Activated CD8-positive, alpha-beta memory T cell treated with anti-CD3 and anti-CD28 coated beads, Interleukin-2, amount 50 U/mL, for 4 hours (primary cell): ENCODE measurements at places on chromosomes 7 and 10.

DNA sequence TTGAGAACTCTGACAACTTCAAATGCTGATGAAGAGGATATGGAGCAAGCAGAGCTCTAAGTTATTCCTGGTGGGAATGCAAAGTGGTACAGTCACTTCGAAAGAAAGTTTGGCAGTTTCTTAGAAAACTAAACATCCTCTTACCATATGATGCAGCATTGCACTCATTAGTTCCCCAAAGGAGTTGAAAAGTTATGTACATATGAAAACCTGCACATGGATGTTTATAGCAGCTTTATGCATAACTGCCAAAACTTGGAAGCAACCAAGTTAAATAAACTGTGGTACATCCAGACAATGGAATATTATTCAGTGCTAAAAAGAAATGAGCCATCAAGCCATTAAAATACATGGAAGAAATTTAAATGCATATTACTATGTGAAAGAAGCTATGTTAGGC, 779.3 kb upstream of the COBL start:
- no peak for DNase-seq

DNA sequence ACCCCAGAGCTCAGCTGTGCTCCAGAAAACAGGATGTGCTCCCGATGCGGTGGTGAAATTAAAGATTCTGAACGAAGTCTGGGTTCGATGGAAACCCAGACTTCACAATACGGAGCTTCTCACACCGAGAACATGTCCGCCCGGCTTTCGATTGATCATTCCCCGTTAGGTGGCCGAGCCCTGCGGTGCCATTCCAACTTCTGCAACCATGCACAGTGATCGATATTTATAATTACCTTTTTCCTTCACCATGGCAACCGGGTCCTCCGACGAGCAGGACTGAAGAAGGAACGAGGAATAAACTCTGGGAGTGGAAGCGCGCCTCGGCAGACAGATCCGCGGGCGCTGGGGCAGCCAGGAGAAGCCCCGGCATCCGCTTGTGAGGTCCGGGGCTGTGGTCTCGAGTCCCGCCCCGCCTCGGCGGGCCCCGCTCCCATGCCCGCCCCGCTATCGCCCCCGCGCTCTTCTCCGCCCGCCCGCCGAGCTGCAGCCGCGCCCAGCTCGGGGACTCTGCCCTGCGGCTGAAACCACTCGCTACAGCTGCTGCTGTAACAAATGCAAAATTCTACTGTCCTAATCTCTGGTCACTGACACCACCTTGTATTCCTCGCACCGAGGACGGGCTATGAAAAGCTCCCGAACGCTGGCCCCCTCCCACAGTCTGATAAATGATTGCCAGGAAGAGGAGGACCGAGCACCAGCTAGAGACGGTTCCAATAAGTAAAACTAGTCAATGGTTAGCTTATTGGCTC, 26.2 kb downstream of the ABLIM1 start:
- DNase-seq: peak; percentile 36

DNA sequence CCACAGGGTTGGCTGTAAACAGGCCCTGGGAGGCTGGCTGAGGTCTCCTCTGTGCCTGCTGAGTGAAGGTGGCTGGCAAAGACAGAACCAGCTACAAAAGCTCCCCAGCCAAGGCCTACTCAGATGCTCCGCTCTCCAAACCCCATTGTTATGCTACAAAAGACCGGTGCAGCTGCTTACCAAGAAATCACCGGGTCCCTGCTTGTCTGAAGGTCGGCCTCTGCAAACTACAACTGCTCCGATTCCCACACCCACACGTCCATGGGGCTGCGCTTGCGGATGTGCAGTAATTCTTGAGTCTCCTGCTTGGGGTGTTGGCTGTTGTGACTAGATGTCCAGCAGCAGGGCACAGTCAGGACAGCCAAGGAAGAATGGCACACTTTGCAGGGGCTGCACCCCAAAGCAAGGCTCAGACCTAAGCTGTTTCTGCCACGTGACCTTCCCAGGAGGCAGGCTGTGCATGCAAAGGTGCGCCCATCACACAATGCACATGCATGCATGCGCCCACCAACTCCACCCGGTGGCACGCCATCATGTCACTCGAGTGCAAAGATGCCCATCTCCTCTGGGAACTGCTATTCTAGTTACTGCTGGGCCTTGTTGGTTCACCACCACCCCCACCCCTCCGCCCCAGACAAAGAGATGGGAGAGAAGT, 97.8 kb downstream of the OAT start:
- no peak for DNase-seq

GRCh38 chr7:117053432-117053831, 100.1 kb downstream of the ST7 start:
- DNase-seq: no peak

DNA sequence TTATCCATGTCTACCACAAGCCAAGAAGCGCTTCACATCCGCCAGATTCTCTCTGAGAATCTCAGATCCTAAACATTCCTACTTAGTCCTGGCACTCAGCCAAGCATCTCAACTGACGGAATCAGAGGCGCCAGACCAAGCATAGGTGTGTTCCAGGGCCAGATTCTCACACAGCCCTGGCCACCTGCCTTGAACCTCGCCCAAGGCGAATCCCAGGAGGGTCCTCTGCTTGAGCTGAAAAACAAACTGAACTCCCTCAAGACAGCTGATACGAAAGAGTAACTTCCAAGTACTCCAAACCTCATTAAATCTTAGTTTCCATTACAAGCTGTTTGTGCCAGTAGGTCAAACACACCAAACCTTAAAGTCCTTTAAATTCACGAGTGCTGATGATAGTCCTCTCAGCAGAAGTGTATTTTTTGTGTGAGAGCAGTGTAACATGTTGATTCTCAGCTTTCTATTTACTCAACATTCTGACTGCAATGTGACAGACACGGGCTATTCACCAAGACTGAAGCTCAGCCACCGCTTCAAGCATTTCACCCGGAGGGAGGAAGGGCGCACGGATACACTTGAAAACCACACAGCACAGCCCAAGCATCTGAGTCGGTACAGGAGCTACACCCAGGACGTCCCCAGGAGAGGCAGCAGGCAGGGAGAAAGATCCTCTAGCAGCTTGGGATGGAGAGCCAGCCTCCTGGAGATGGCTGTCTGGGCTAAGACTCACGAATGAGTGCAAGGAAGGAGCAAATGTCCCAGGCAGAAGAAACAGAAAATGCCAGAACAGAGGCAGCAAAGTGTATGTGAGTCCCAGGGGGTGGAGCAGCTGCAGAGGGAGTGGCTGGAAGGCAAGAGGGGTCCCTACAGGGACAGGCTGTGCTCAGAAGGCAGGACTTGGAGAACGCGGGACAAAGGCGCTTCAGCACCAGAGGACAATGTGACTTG, 6.0 kb downstream of the PARD3 start:
- DNase-seq: no peak

DNA sequence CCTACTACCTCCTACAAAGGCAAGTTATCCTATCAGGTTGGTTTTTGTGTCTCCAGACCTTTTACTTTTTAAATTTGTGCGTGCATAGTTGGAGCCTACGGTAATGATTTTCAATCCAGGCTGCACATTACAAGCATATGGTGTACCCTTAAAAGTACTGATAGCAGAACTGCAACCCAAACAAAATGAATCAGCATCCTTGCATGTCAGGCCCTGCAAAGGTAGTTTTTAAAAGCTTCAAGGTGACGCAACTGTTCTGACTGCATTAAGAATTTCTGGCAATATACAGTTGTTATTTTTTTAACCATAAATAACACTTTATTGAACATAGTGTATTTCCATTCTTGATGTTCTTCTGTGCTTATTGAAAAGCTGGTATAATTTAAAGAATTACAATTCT, 28.9 kb downstream of the GNAT3 start:
- no peak for DNase-seq

- no peak for DNase-seq
These were observed 626 bp upstream of the BMS1 start for GRCh38 chr10:42781893-42782445.

DNA sequence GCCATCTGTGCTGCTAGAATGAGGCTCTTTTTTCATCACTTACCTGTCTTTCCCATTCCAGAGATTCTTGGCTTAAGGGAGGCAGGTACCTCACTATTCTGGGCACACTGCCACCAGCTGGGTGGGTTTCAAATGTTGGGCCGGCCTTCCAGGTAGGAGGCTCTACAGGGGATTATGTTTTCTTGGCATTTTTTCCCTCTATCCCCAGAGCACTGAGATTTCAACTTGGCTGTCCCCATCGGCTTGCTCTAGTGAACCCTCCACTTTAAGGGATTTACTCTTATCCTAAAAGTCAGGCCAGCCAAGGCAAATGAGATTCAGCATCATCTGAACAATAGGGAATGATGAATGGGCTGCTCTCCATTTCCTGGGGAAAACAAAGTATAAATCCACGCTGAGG, 710.1 kb upstream of the CELF2 start:
- no peak for DNase-seq

- DNase-seq: no peak
These were observed 130.4 kb downstream of the AASS start for GRCh38 chr7:122013630-122014029.

DNA sequence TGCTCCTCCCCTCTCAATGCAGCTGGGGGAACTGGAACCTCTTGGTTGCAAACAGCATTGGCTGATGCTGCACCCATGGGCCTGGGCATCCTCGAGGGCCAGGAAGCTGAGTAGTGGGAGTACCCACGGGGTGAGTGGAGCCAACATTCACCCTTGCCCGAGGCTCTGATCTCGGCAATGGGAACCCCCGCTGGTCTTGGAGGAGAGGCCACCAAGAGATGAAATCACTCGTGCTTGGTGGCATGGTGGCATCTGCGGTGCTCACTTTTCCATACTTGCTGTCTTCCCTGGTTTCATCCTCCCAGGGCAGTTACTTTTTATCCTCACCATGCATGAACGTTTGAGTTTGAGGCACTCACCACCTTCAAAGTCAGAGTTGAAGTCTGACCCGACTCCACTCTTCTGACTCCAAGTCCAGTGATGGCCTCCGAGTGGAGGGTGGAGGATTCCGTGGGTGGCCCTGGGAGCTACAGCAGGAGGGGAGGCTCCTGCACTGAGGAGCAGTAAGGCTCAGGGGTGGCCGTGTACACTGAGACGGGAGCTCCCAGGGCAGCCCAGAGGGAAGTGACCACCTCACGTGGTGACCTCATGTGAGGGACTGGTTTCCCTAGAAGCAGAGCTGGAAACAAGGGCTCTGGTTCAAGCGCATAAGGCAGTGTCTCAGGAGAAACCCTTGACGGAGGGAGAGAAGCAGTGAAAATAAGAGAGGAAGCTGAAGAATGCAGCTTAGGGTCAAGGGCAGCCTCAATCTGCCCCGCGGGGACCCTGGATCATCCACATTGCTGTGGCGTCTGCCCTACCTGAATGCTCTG, 349.1 kb downstream of the TCERG1L start:
- DNase-seq: no peak

GRCh38 chr7:35695473-35695850, 527 bp upstream of the HERPUD2 start:
- DNase-seq: peak; percentile 33

- DNase-seq: no peak
These were observed 3.0 kb upstream of the PLAU start for GRCh38 chr10:73907841-73908517.

DNA sequence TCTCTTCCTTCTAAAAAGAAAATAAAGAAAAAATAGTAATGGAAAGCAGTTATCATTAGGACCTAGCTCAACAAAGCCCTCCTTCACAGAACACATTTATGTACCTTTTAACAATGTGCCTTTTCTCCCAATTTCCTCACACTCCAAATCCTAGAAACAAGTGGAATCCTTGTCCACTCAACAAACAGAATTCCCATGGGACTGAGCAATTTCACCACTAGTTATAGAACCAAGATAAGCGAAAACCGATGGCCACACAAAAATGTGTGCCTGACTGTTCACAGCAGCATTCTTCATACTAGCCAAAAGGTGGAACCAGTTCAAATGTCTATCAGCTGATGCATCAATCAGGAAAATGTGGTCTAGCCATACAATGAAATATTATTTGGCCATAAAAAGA, 17.3 kb downstream of the DCLRE1C start:
- no peak for DNase-seq

DNA sequence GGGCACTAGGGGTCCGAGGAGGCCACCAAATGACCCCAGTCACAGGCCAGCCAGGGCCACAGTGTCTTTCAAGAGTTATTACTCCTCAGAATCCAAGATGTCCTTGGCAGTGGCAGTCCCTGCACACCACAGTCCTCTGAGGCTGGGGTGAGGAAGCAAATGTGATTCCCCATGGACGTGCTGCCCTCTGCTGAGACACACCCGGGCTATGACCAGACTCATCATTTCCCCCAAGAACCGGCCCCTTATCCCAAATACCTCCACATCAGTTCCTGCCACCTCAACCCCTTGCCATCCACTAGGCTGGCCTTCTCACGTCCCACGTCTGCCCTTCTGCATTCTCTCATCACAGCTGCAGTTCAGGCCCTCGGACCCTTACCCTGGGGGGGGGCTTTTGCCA, 5.0 kb downstream of the PRKAG2 start:
- no peak for DNase-seq

DNA sequence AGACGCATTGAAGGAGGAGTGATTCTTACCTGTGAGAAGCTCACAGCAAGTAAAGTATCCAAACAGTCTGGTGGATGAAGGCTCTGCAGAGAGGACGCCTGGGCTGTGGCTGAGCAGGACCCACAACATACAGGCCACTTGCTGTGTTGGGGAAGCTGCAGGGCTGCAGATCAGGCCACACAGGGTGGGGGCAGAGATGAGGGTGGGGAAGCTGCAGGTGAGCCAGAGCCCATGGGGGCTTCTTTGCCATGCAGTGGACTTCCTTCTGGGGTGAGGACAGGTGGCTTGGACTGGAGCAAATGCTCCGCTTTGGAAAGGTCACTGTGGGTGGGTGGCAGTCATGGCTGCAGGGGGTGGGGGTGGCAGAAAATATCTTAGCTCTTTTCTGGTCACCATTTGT, 214.8 kb downstream of the GLRX3 start:
- no peak for DNase-seq

DNA sequence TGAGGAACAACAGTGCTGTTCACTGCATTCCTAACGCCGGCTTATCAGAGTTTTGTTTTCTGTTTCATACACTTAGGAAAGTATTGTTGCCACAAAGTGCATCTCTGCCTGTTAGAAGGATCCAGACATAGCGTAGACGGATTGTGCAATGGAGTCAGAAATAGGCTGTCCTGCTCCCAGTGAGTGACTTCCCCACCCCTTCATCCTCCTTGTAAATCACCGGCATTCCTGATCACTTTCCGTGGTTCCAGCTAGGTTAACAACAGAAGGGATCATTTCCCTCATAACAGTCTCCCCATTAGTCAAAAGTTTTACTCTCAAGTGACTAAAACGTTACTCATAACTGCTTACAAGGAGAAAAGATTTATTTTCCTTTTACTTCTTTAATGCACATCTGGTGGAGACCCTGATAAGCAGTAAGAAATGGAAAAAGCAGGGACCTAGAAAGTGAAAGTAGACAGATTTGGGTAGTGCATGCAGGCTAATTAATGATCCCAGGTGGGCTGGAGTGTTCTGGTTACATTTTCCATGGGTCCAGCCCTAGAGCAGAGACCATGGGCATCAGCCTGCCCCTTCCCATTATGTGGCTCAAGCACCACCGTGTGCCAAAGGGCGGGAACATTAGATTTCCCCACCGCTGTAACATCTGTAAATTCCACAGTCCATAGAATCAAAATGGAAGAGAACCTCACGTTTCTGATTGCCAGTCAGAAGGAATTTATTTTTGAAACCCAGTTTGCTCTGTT, 395.1 kb upstream of the GALNT17 start:
- no peak for DNase-seq

GRCh38 chr10:90614631-90615030, 243.2 kb downstream of the HTR7 start:
- no peak for DNase-seq
